Trophoblast cell (in vitro differentiated cells and primary cell): ENCODE measurements at places on chromosomes 12 and 14.

GRCh38 chr12:25653487-25654175 is 100.5 kb upstream of the LMNTD1 start:
- H3K27me3 ChIP-seq = no peaks in the 10 kb centered on the region
- H3K4me3 ChIP-seq = no peak overlapping the region
- no peak overlapping the region for H3K27ac ChIP-seq
- no peaks in the 10 kb centered on the region for H3K36me3 ChIP-seq
- no peak for DNase-seq

GRCh38 chr12:57381693-57382220 is 49.1 kb downstream of the R3HDM2 start:
- no peaks in the 10 kb centered on the region for H3K27me3 ChIP-seq
- no peaks in the 10 kb centered on the region for H3K36me3 ChIP-seq

- no peaks in the 10 kb centered on the region for H3K27me3 ChIP-seq
- H3K4me1 ChIP-seq = peaks cover 8% of the 10 kb centered on the region
- no peak overlapping the region for H3K4me3 ChIP-seq
- H3K36me3 ChIP-seq = no peaks in the 10 kb centered on the region
- peak overlapping the region; percentile 79 for H3K27ac ChIP-seq
Observed at GRCh38 chr12:16184681-16185080, 92.8 kb downstream of the SLC15A5 start.

DNA sequence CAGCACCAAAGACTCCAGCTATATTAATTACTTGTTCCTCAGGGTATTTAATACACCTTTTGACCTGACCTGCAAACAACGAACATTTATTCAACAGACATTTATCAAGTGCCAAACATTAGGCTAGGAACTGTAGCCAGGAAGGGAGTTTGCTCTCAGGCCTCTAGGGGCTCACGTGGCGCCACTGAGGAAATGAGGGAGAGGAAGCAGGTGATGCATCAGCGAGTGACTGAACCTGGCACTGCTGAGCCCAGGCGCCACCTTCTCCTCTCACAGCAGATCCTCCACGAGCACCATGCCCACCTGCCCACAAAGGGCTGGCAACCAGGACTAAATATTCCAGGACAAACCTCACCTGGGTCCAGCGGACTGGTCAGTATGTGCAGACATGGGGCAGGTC is 50.2 kb downstream of the SETD3 start:
- peaks cover 27% of the 10 kb centered on the region for H3K36me3 ChIP-seq
- H3K27ac ChIP-seq = no peak overlapping the region
- no peaks in the 10 kb centered on the region for H3K27me3 ChIP-seq
- H3K4me1 ChIP-seq = peaks cover 24% of the 10 kb centered on the region
- H3K4me3 ChIP-seq = no peak overlapping the region

- H3K4me1 ChIP-seq = no peaks in the 10 kb centered on the region
- peaks cover 17% of the 10 kb centered on the region for H3K36me3 ChIP-seq
Observed at GRCh38 chr14:77421201-77421600, 2.1 kb downstream of the NOXRED1 start.

DNA sequence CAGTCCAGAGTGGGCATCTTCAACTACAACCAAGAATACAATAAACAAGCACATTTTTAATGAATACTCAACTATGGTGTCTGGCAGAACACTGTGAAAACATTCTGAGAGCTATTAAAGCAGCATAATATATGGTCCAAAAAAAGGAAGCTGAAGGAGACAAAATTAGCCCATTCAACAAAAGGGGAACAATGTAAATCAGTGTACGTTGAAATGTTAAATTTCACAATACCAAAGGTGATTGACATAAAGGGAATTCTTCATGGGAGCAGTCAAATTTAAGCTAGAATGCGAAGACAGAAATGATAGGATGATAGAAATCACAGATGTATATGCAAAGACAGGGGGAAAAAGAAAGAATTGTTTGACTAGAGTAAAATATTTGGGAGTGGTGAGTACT is 41.3 kb upstream of the SYCP3 start:
- H3K27ac ChIP-seq = no peak overlapping the region
- DNase-seq = no peak
- H3K27me3 ChIP-seq = no peaks in the 10 kb centered on the region
- no peaks in the 10 kb centered on the region for H3K4me1 ChIP-seq
- H3K4me3 ChIP-seq = no peak overlapping the region
- no peaks in the 10 kb centered on the region for H3K36me3 ChIP-seq

DNA sequence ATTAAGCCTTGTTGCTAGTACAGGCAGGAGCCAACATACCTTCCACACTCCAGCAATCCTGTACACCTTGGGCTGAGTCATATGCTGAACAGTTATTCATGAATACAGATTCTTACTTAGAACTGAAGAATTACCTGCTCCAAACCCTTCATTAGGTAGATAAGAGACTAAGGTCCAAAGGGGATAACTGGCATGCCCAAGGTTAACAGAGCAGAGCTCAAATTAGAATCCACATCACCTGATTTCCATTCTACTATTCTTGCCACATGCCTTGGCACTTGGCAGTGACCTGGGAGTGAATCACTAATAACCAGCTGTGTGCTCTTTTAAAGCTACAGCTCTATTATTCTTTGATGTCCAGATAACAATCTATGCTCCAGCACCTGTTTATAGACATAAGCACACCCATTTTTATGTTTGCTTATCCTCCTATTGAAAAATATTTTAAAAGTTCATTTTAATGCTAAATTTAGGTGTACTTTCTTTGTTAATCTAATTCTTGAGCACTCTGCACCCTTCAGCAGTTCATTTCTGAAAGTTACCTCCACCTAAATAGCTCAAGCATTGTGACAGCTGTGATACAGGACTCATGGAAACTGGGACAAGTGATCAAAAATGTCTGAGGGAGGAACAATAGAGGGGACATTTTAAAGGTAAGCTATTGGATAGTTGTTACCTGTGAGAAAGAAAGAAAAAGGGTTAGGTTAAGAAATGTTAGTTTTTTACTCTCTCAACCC is 19.4 kb downstream of the LPCAT3 start:
- peaks cover 5% of the 10 kb centered on the region for H3K4me1 ChIP-seq
- no peaks in the 10 kb centered on the region for H3K27me3 ChIP-seq
- no peak for DNase-seq

DNA sequence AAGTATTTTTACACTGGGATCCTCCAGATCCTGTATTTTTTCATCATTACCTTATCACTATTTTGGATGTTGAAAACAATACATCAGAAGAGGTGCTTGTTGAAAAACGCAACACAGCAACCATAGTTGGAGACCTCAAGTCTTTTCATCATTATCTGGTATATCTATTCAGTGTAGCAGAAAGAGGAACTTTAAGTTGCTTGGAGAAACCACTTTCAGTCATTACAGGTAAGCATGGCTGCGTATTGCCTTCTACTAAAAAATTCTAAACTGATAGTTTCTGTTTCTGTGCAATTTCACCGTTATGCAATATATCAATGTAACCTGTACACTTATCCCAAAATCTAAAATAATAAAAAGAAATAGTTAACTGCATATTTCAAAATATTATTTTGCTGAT is 32.2 kb upstream of the PTPRQ start:
- no peaks in the 10 kb centered on the region for H3K36me3 ChIP-seq
- no peak overlapping the region for H3K4me3 ChIP-seq
- DNase-seq = no peak
- H3K27me3 ChIP-seq = no peaks in the 10 kb centered on the region

- H3K4me3 ChIP-seq = no peak overlapping the region
- H3K27ac ChIP-seq = no peak overlapping the region
- no peaks in the 10 kb centered on the region for H3K4me1 ChIP-seq
- H3K27me3 ChIP-seq = no peaks in the 10 kb centered on the region
- no peak for DNase-seq
- H3K36me3 ChIP-seq = peaks cover 8% of the 10 kb centered on the region
Observed at GRCh38 chr14:90607141-90607540, 209.1 kb downstream of the TTC7B start.

GRCh38 chr14:36784541-36784940 is 122.9 kb downstream of the PAX9 start:
- no peaks in the 10 kb centered on the region for H3K27me3 ChIP-seq
- no peak overlapping the region for H3K27ac ChIP-seq
- peaks cover 4% of the 10 kb centered on the region for H3K4me1 ChIP-seq
- DNase-seq = no peak
- no peaks in the 10 kb centered on the region for H3K36me3 ChIP-seq

DNA sequence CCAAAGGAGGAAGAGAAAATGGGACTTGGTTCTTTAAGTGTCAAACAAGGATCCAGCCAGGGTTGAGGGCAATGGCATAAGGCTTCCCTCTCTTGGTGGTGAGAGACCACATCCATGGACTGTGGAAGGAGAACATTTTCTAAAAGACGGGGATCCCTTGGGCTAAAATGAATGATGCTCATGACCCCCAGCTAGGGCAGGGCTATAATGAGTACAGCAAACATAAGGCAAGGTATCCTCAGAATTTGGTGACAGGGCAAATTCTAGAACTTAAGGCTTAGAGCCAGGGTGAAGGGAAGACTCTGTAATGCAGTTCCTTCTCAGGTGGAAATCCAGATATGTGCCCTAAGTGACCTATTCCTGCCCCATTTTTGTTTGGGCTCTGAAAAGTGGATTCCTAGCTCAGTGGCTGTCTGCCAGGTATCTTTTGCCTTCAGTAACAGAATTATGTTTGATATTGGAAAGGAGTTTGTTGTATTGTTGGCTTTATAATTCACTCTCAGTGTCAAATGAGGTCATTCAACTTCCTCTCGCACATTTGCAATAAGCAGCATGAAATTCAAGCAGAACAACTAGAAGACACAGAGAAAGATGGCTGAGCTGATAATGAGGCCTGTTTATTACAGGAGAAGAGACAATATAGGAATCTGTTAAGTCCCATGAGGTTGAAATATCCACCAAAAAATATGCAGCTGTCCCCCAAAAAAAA is 76.8 kb downstream of the DAD1 start:
- no peaks in the 10 kb centered on the region for H3K27me3 ChIP-seq
- H3K27ac ChIP-seq = no peak overlapping the region
- DNase-seq = no peak
- H3K36me3 ChIP-seq = no peaks in the 10 kb centered on the region
- no peak overlapping the region for H3K4me3 ChIP-seq
- peaks cover 4% of the 10 kb centered on the region for H3K4me1 ChIP-seq

GRCh38 chr14:61098721-61099120 is 117.7 kb downstream of the SLC38A6 start:
- no peaks in the 10 kb centered on the region for H3K27me3 ChIP-seq
- no peaks in the 10 kb centered on the region for H3K36me3 ChIP-seq
- H3K4me1 ChIP-seq = peaks cover 12% of the 10 kb centered on the region
- H3K4me3 ChIP-seq = no peak overlapping the region
- no peak overlapping the region for H3K27ac ChIP-seq

- no peaks in the 10 kb centered on the region for H3K27me3 ChIP-seq
- no peak overlapping the region for H3K4me3 ChIP-seq
- no peak overlapping the region for H3K27ac ChIP-seq
- no peaks in the 10 kb centered on the region for H3K36me3 ChIP-seq
- DNase-seq = no peak
Observed at GRCh38 chr12:39205969-39206368, 237.0 kb downstream of the KIF21A start.

DNA sequence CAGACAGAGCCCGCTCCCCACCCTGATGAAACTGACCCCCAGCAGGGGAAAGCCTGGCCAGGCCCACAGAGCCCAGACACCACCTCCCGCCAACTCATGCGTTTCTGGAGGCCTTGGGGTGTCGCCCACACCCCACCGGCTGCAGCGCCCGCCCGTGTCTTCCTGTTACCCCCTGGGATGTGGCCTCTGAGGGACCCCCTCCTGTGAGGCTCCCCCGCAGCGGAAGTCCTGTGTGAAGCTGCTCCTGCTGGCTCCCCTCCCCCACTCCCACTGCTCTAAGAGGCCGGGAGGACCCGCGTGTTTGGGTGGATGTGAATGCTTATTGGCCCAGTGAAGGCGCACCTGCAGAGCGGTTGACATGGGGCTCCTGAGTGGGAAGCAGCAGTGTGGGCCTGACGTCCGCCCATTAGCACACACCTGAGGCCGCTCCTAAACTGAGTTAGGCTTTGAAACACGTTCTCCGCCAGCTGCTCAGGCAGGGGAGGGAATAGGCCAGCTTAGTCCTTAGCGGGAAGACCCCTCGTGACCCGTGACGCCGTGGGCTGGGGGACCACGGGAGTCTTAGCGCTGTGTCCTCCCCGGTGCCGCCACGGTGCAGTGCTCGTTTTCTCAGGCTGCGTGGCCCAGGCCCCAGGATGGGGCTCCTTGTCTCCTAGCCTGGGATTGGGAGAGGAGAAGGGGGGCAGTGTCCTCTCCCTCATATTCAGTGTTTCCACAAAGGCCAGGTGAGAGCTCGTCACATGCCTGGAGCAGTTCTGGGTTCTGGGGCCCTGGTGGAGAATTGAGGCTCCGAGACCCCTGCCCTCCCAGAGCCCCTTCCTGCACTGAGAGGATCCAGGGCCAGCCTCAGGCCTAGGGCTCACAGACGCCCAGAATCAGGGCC is 323.4 kb upstream of the SFSWAP start:
- H3K4me3 ChIP-seq = no peak overlapping the region
- H3K27ac ChIP-seq = no peak overlapping the region
- H3K27me3 ChIP-seq = no peaks in the 10 kb centered on the region
- no peaks in the 10 kb centered on the region for H3K4me1 ChIP-seq
- H3K36me3 ChIP-seq = no peaks in the 10 kb centered on the region

- no peaks in the 10 kb centered on the region for H3K36me3 ChIP-seq
- no peak for DNase-seq
- no peak overlapping the region for H3K4me3 ChIP-seq
- H3K27ac ChIP-seq = no peak overlapping the region
- H3K27me3 ChIP-seq = no peaks in the 10 kb centered on the region
Observed at GRCh38 chr12:39830171-39830570, 210.6 kb upstream of the ABCD2 start.

- peaks cover 4% of the 10 kb centered on the region for H3K4me1 ChIP-seq
- H3K36me3 ChIP-seq = no peaks in the 10 kb centered on the region
- H3K27ac ChIP-seq = no peak overlapping the region
Observed at GRCh38 chr12:32108787-32109186, 2.1 kb downstream of the BICD1 start.

GRCh38 chr14:54562334-54562733 is 4.6 kb upstream of the SAMD4A start:
- H3K36me3 ChIP-seq = no peaks in the 10 kb centered on the region
- DNase-seq = no peak
- no peak overlapping the region for H3K4me3 ChIP-seq
- no peaks in the 10 kb centered on the region for H3K4me1 ChIP-seq

DNA sequence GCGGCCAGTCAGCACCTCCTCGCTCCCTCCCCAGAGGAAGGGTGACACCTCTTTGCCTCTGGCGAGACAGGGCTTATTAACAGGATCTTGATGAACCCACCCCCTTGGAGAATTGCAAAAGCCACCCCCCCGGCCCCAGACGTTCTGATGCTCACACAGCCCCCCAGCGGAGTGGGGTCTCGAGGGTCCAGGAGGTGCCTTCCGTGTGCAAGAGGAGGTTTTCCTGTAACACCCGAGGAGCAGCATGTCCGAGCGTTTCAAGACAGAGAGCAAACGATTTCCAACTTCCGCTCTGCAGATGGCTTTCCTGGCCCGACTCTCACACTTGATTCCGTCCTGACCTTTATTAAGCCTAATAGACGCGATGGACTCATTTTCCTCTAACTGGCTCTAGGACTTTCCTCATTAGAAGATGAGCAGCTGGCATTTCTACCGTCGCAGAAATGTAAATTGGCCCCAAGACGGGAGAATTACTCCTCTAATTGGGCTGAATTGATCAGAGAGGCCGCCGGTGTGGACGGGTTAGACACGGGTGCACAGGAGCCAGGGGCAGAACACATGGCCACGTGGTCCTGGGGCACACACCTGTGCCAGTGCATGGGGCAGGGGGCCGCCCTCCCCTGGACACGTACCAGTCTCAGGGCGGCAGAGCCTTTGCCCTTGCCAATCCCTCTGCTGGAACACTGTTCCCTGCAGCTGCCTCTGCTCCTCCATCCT is 84.4 kb downstream of the NOC4L start:
- no peak overlapping the region for H3K27ac ChIP-seq
- H3K4me3 ChIP-seq = no peak overlapping the region
- H3K4me1 ChIP-seq = no peaks in the 10 kb centered on the region
- no peak for DNase-seq
- no peaks in the 10 kb centered on the region for H3K27me3 ChIP-seq
- no peaks in the 10 kb centered on the region for H3K36me3 ChIP-seq
